ENCODE measurements at places on chromosomes 5 and 9. TPM values are rescaled to one million over a fixed set of nuclear protein-coding genes. Genes with fewer than 3 reads are reported as not detected.

MAMDC2 gene
- 7.9 TPM for polyA plus RNA-seq

CD180 gene
- polyA plus RNA-seq = 1.1 TPM

PTPA gene
- 70.1 TPM for polyA plus RNA-seq

NKD2 gene
- 15.2 TPM for polyA plus RNA-seq

GRCh38 chr9:95463148-95464060 lies 53.4 kb downstream of the PTCH1 start:
- no peak for DNase-seq

DNA sequence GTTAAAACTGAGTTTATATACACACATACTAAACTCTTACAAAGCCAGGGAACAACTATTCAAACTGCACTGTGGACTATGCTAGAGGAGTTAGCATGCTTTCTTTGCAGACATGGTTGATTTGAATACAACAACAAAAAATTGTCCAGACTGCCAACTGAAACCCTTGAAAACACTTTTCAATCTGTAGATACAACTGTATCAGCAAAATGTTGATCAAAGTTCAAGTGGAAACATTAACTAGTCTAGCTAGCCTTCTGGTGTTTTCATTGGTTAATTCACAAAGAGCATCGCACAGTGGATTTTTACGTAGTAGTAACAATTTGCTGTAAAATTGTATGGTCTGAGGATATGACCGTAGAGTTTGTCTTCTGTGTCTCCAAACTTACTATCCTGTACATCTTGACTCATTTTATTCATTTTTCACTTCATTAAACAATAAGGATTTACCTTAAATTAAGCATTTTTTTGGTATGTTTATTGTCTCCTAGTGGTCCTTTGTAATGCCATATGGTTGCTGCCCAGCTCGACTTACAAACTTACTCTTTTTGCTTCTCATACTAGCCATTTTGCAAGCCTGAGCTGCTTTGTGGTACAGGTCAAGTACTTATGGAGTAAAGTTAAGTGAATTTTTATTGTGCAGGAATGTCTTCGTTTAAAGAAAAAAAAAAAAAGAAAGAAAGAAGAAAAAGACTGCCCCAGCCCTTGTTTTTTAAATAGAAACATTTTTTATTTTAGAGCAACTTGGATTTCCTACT lies 123.4 kb downstream of the ZCCHC7 start:
- DNase-seq = no peak

- no peak for DNase-seq
Observed at GRCh38 chr9:35827486-35827885, 1.0 kb downstream of the FAM221B start.

- no peak for DNase-seq
Observed at GRCh38 chr5:122182491-122182921, 53.2 kb downstream of the ZNF474 start.

DNA sequence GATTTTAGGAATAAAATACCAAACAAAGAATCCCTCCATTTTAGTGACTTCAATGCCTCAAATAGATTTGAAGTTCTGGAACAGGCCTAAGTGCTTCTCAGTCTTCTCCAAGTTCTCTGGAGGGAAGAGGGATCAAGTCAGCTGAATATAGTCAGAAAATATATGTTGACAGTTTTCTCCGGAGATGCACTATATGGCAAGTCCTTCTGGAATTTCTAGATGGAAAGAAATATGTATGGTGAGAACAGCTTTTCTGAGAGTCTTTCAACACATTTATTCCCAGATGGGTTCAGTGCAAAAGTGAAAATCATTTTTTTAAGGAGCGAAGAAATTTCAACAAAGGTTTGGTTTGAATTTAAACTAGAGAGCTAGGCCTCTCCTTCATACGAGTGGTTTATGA lies 317.4 kb upstream of the SLC30A5 start:
- DNase-seq = no peak

DNA sequence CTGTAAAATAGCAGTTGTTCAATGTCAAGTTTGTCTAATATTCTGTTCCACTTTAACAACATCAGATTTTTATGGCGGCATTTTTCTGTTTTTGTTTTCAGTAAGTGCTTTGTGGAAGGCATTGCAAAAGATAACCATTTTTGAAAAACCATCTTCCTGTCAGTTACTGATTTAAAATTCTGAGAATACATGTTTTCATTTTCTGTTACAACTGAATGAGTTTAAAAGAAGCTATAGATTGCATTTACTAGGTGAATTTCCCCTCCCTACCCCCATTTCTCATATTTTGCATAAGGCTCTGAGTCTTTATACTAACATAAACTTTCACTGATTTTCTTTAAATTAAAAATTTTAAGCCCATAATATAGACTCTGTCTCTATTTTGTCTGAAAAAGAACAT lies 4.6 kb upstream of the ERAP2 start:
- DNase-seq = no peak

DNA sequence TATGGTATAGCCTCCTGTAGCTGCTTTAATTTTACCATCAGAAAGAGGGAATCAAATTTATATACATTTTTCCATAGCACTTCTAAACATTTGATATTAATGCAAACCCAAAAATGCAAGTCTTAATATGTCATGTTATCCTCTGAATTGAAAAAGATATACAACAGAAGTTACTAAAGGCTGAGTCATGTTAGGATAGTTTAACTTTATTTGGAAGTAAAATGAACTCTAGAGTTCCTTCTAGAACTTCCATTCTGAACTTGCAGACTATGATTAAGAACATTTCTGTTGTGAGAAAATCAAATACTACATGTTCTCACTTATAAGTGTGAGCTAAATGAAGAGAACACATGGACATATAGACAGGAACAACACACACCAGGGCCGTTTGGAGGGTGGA lies 317.3 kb upstream of the PRR16 start:
- DNase-seq = no peak

DNA sequence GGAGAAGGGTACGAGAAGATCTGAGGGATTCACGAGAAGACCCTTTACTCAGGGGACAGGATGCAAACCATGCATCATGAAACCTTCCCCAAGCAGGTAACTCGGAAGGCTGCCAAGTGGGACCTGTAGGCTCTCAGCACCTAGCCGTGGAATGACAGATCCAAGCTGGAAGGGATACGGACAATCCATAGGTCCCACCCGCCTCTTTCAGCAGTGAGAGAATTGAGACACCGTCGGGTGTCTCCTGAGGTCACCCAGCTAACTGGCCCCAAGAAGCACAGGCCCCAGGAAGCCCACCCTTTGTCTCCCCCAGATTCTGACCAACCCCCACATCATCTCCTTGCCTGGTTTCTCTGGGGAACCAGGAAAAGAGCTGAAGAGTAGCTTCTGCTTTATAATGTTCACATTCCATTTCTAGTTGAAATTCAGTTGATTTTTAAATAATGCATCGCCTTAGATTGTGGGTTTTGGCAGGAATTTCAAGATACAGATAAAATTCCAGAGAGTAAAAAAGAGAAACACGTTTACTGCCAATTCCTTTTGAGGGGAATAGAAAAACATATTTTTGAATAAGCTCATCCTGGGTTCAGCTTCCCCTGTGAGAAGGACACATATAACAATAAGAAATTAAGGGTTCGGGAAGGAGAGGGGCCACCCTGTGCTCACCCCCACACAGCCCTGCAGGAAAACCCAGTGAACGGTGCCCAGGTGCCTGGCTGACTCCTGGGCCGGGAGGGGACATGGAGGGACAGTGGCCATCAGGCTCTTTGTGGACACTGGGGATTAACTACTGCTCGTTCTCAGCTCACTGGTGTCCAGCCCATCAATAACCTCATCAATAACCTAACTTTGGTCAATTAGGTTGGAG lies 51.1 kb downstream of the NSUN2 start:
- no peak for DNase-seq

GRCh38 chr5:92780057-92780456 lies 801.0 kb downstream of the NR2F1-AS1 start:
- DNase-seq = no peak
